Stimulated activated CD8-positive, alpha-beta memory T cell treated with anti-CD3 and anti-CD28 coated beads, Interleukin-4, amount 100 ng/mL, for 1 hour (primary cell): ENCODE measurements at places on chromosomes 7 and 10.

DNA sequence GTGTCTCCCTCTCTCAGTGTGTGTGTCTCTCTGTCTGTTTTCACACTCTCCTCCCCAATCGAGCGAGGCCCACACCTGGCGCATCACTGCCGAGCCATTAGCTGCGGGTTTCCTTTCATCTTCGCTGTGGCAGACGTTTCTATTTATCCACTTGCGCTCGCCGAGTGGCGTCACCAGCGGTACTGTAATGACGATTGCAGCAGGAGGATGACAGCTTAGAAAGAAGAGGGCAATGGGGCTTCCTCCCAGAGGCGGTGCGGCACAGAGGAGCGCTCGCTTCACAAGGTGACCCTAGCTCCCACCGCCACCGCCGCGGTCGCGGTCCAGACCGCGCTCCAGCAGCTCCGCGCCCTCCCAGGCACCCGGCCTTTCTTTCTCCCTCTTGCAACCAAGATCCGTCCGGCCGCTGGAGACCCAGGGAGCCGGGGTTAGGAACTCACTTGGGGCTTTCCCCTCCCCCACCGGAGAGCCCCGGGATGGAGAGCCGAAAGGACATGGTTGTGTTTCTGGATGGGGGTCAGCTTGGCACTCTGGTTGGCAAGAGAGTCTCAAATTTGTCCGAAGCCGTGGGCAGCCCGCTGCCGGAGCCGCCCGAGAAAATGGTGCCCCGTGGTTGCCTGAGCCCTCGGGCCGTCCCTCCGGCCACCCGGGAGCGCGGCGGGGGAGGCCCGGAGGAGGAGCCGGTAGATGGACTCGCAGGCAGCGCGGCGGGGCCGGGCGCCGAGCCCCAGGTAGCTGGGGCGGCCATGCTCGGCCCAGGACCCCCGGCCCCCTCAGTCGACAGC lies at the start of gene EVX1:
Gene EVX1, plus strand, starts transcription at position 248 of the 785 bp plus-strand sequence. Its CDS starts 229 bp downstream, at position 477.
- DNase-seq: no peak

DNA sequence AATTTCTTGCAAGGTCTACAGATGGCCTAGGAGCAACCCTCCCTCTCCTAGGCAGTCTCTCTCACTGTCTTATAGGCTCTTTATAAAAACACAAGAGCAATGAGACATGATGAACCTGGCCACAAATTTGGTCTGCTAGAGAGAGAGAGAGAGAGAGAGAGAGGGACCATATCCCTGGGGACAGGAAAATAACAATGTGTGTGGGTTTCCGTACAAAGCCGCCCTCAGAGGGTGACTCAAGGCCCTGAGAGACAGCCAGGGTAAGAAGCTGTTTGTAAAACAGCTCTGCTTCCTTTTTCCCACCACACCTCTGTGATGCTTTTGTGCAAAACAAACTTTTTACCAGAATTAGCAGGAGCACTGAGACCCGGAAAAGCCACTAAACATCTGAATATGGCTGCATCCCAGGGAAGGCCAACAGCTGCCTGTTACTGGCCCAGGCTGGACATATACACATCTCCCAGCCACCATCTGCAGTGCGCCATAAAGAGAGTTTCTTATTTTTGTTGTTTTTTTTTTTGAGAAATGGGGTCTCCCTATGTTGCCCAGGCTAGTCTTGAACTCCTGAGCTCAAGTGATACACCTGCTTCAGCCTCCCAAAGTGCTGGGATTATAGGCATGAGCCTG lies 18.4 kb downstream of the GIMAP5 start:
- no peak for DNase-seq

DNA sequence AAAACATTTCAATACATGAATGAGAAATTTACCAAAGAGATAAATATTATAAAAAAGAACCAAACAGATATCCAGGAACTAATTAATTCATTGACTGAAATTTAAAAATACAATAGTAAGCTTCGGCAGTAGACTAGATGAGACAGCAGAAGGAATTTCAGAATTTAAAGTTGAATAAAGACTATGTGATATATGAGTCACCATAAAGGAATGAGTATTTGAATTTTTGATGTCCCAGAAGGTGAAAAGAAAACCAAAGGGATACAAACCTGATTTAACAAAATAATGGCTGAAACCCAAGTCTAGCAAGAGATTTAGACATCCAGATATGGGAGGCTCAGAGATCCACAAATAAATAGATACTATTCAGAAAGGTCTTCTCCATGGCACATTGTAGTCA lies 623.9 kb upstream of the FOXK1 start:
- no peak for DNase-seq

DNA sequence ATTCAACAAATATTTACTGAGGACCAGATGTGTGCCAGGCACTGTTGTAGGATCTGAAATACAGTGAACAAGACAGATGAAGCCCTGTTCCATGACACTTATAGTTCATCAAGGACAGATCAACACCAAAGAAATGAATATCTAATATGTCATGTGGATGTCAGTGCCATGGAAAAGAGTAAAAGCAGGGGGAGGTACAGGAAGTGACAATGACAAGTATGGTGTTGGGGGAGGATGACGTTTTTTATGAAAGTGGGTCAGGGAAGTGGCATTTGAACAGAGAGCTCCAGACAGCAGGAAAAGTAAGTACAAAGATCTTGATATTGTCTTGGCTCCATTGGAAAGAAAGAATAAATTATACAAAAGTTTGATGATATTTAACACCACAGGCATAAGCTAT lies 7.0 kb upstream of the SFMBT2 start:
- DNase-seq: no peak

GRCh38 chr7:135782377-135782776 lies 33.8 kb upstream of the FAM180A start:
- no peak for DNase-seq

GRCh38 chr10:60652628-60653027 lies 125.7 kb upstream of the CDK1 start:
- no peak for DNase-seq

GRCh38 chr10:124650820-124651401 lies 93.3 kb downstream of the FAM53B start:
- DNase-seq: peak; percentile 49
